Foreskin melanocyte (primary cell): ENCODE measurements at places on chromosomes 3 and 15.

- no peak for DNase-seq
Observed at GRCh38 chr15:66896611-66897010, 168.8 kb upstream of the SMAD3 start.

GRCh38 chr3:103894162-103894822 is 1459.5 kb downstream of the ZPLD1 start:
- no peak for DNase-seq

DNA sequence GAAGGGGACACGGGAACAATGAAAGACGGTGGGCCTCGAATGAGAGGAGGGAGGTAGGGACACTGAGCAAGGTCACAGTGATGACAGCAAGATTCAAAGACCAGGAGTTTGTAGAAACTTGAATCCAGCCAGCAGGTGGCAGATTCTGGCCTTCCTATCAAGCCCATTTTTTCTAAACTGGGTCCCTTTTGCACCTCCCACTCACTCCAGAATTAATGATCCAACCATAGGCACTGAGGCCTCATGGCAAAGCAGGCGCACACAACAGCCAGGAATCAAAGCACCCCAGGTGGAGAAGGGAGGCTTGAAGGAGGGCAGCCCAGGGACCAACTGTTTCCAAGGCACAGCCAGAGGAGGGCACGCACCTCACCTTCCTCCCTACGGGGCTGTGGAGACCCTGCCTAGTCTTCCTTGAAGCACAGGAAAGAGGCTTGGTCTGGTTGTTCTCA is 90.2 kb downstream of the ANP32A start:
- peak; percentile 7 for DNase-seq

DNA sequence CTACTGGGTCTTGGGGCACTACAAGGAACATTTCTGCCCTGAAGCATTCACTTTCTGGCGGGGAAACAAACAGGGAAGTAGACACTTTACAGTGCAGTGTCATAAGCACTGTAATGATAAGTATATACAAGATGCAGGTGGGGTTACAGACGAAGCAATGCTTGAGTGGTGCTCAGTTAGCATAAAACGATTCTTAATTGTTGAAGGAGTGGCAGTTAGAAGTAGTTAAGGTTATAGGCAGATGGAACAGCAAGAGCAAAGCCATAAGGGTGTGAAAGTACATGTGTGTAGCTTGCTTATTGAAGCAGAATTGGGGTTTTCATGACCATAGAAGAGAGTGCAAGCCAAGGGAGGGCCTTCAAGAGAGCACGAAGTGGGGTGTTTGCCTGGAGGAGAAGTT is 46.2 kb downstream of the SLC25A26 start:
- no peak for DNase-seq

GRCh38 chr3:187678726-187679268 is 8.6 kb upstream of the SST start:
- peak; percentile 51 for DNase-seq

GRCh38 chr15:31842532-31843195 is 187.7 kb upstream of the CHRNA7 start:
- no peak for DNase-seq

DNA sequence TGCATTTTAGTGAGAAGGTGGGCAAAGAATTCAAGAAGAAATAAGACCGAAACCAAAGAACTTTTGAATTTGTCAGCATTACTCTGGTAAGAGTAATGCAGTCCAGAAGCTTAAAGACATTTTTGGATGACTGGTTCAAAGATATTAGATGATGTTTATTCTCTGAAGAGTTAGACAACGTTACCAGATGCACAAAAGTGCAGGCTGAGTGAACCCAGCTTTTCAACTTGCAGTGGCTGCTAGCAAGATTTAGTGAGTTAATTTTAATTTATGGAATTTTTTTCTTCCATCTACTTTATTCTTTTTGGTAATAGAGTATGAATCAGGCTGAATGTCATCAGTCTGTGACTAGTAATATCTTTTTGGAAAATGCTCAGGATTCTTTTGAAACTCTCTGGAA is 267.3 kb upstream of the AZI2 start:
- DNase-seq = no peak
